Peyer's patch (tissue), 4 donors: ENCODE measurements at places on chromosomes 1 and 21. TPM values are rescaled to one million over a fixed set of nuclear protein-coding genes. Genes with fewer than 3 reads are reported as not detected.

DNA sequence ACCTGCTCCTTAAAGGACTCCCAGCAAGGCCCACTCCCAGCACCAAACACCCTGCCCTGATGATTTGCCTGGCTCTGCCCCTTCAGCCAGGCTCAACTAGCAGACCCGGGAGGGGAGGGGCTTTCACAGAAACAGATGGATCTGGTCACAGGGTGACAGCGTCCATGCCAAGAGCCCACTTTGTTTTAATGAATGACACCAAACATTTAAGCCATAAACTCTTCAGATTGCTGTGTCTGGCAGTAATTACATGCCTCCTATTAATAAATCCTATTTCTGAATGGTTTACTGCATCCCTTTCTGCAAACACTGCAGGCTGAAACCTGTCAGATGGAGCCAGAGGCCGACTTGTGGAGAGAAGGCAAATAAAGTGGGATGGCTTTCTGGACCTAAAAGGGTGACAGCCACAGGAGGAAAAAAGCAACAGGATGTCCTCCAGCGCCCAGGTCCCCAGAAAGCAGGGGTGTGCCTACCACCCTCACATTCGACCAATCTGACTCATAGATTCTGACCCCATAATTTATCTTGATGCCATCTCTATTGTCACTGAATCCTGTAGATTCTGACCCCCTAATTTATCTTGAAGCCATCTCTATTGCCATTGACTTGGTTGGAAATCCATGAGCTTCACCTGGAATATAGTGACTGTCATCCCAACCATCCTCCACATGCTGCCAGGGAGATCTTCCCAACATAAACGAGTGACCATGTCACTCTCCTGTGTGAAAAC is 200.9 kb downstream of the PLPP3 start:
- DNase-seq, result no peak

DNA sequence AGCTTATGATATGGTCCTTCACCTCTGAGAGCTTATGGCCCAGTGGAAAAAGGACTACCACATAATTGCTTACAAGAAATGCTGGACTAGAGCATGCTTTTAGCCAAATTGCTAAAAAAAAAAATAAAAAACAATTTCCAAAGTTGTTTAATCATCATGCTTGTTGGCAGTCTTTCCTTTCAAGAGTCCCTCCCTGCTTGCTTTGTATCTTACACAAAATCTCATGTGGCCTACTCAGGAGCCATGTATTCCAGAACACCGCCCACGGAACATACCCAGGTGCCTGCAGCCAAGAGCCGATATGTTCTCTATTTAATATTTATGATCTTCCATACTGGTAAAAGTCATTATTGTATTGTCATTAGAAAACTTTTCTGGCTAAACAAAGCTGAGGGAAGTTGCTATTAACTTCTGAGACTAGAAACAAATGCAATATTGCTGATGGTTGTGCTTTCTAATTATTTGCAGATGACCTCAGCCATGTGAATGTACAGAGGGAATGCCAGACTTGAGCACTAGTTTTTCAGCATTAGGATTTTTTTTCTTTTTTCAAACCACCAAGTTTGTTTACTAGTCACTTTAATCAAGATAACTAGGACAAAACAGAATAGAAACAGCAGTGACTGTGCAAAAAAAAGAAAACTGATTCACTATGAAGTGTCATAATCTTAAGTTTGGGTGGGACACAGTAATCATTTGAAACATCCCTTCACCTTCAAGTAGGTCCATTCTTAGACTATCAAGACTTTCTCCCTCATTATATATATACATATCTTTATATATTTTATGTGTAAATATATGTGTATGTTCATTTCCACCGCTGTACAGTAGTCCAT is 129.3 kb upstream of the GORAB start:
- DNase-seq, result no peak

GRCh38 chr21:37224861-37225839 is 42.0 kb downstream of the VPS26C start:
- DNase-seq, result no peak

DNA sequence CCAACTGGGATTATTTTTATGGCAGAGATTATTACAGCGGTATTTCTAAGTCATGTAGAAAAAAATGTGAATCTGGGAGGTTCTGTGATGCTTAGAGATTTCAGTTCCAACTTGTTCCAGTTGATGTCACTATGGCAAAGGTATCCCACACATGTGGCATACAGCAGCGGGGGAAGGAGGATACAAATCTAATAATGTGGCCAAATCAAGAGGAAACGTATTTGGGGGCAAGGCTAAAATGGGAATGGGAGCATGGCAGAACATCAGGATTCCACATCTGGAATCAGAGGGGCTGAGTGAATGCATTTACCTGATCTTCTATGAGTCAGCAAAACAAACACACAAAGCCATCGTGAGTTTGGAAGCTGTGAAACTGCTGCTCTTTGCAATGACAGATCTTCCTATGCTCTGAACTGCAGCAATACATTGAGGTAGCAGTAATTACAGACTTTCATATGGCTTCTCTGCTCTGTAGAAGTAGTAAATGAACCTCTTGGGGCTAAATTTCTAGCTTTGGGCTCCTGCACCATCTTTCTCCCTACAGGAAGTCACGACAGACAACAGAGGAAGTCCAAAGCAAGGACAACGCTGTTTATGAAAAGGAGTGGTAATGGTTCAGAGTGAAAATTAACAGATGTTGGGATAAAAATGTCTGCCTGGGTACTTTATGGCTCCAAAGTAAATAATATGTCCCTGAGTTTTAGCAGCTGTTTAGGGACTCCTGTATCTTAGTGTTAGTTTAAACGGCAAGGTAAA is 55.5 kb downstream of the GABPA start:
- DNase-seq, result no peak

PTCH2 gene
- total RNA-seq, result 1.2 TPM

PDE4B gene
- total RNA-seq, result 15.5 TPM

GRCh38 chr1:51840743-51841461 is 37.6 kb downstream of the NRDC start:
- DNase-seq, result no peak

MRPS21 gene
- 41.3 TPM for total RNA-seq

DNA sequence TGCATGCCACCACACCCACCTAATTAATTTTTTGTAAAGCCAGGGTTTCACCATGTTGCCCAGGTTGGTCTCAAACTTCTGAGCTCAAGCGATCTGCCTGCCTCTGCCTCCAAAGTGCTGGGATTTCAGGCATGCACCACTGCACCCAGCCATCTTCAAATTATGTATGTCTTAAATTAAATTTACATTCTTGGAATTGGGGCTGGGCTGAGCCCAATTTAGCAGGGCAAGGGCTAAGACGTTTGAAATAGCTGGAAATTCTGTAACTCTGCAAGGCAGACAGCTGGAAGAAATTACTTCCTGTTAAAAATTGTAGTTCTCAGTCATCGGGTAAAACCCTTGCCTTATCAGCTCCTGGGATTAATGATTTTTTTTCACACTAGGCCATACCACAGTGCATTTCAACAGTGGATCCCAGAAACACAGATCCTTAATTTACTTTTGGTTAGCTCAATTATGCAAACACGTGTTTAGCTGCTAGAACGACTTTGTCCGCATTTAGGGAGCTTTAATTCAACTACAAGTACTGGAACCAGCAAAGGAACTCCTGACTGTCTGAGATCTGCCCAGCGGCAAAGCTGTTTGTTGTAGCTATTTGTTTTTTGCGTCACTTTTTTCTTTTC is 83.3 kb downstream of the OLFML3 start:
- DNase-seq, result no peak

KHDRBS1 gene
- total RNA-seq, result 54.2 TPM

DNA sequence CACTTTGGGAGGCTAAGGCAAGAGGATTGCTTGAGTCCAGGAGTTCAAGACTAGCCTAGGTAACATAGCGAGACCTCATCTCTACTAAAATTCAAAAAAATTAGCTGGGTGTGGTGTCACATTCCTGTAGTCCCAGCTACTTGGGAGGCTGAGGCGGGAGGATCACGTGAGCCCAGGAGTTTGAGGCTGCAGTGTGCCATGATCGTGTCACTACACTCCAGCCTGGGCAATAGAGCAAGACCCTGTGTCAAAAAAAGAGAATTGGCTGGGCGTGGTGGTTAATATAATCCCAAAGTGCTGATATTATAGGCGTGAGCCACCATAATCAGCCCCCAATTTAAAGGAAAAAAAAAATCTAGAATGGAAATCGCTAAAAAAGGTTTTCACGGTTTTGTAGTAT is 7.0 kb downstream of the MACO1 start:
- no peak for DNase-seq

IQCC gene
- 8.3 TPM for total RNA-seq

GRCh38 chr1:235908742-235909520 is 42.2 kb upstream of the LYST start:
- no peak for DNase-seq

GRCh38 chr21:22438428-22439086 is 1440.3 kb downstream of the NCAM2 start:
- no peak for DNase-seq

DNA sequence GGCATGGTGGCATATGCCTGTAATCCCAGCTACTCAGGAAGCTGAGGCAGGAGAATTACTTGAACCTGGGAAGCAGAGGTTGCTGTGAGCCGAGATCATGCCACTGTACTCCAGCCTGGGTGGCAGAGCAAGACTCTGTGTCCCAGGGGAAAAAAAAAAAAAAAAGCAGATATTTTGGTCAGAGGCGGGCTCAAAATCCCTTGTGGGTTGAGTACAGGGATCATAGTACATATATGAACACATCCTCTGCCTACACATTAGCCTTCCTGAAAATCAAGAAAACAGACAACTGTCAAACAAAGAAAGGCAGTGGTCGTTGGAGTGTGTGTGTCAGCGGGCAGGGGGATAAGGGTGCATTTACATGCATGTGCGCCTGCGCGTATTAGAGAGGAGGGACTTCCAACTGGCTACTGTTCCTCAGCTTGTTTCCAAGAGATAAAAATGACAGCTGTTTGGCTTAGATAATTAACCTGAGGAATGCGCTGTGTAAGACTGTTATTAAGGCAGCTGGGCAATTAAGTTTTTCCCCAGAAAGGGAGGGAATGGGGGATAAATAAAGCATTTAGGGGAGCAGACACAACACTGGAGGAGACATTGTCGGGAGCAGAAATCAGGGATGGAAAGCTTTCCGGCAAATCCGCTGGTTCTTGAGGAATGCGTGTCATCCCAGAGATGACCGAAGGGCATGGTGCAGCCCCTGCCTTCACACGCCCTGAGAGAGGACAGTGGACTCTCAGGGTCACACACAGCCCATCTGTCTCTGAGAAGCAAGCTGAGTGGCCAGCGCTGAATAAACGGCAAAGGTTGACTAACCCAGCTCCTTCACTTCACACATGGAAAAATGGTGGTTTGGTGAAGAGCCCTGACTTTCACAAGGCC is 6.4 kb downstream of the LAMB3 start:
- DNase-seq, result no peak

DNA sequence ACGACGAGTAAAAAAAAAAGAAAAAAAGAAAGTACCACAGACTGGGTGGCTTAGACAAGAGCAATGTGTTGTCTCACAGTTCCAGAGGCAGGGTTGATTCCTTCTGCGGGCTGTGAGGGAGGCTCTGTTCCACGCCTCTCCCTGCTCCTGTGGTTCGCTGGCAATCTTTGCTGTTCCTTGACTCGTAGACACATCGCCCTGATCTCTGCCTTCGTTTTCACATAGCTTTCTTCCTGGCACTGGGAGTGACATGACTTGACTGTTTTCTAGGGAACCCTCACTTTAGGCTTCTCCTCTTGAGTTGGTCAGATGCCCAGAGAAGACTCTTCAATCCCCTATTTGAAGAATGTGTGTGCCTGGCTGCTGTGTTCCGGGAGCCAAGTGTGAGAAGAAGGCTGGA is 133.6 kb downstream of the TM2D1 start:
- DNase-seq, result no peak
